GM10248 (cell line): ENCODE measurements at places on chromosomes 11 and 22.
A peak's percentile ranks its signal among the peaks of the same experiment; 100 is the strongest.

- DNase-seq = no peak
These were observed 123.3 kb downstream of the FCHSD2 start for GRCh38 chr11:73018856-73019255.

GRCh38 chr22:48637231-48637630, 1190.4 kb downstream of the BRD1 start:
- no peak for DNase-seq

DNA sequence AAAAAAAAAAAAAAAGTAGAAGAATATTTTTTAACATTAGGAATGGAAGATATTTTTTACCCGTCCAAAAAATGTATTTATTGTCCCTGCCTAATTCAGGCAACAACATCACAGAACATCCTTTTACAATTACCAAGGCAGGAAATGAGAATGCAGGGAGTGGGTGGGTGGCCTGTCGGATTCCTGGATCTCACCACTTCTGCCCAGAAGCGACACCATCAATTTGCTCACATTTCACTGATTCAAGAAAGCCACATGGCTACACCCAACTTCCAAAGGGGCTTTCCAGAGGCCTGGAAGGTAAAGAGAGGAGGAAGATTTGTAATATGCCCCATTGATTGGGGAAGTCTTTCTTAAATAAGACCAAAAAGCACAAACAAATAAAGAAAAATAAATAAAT, 93.8 kb upstream of the CLPB start:
- no peak for DNase-seq

- no peak for DNase-seq
These were observed 1.5 kb downstream of the ZP1 start for GRCh38 chr11:60868682-60869450.

DNA sequence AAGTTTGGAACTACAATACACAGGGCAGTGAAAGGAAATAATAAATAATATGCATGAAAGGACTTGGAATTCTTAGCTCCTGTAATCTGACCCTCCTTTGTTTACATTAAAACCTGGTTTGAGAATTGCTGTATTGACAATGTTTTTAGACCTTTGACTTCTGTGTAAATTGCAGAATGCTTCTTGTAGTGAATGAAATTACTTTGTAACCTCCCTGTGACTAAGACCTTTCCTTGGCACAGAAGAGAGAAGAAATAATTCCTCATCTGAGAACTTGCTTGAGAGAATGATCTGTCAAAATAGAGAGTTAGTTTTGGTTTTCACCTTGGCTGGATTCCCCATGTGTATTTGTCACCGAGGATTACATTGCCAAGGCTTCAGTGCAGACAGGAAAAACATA, 640.0 kb upstream of the ANO5 start:
- DNase-seq = no peak

DNA sequence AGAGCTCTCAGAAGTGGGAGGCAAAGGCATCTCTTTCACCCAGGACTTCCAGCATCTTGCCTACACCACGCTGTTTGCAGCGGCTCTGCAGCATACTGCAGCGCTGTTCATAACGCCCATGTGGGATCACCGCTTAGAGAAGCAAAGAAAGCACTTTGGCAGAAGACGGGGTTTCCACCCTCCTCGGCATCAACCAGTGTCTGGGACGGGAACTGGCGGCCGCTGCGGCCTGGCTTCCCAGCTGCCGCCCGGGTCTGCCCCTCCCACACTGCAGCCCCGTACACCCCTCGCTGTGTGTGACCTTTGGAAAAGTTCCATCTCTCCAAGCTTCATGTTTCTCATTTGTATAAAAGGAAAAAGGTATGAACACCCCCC, 545 bp upstream of the TIRAP start:
- no peak for DNase-seq

DNA sequence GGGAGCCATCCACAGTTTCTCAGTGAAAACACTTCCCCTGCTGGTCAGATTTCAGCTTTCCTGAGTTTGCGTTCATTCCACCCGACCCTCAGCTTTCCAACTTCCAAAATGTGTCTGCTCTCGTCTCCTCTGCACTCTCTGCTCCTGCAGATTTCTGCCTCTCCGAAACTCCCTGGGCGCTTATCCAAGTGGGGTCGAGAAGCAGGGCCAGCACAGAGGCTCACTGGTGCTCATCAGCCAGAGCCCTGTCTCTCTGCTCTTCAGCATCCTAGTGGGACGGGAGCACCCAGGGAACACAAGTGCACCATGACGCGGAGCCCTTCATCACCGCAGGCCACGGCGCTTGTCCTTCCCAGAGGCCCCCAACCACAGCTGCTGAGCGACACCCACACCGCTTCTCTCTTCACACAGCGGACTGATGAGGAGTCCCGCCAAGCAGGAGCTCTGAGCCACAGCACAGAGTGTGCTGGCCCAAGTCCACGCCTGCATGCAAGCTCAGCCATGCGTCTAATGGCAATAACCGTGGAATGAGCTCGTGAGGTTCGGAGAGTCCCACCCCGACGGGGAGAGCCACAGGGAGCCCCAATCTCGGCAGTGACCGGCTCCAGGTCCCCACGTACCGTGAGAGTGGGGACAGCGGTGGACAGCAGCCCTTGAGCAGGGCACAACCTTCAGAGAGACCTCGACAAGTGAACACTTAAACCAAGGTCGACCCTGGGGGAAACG, 27.9 kb upstream of the MOB2 start:
- no peak for DNase-seq

GRCh38 chr22:23070418-23071229, at the start of gene GNAZ:
GNAZ (plus strand) TSS chr22:23070519; CDS start chr22:23095696, 25,177 bp downstream.
- peak; percentile 53 for DNase-seq

- no peak for DNase-seq
These were observed 17.7 kb downstream of the DNAJC24 start for GRCh38 chr11:31387379-31387778.

- DNase-seq = no peak
These were observed 28.9 kb downstream of the CARD18 start for GRCh38 chr11:105110688-105111030.

GRCh38 chr11:34523053-34523452, 9.5 kb upstream of the ELF5 start:
- DNase-seq = no peak

- DNase-seq = no peak
These were observed 185.4 kb downstream of the IGLL1 start for GRCh38 chr22:23394525-23395326.

- no peak for DNase-seq
These were observed 80.0 kb downstream of the MED15 start for GRCh38 chr22:20587206-20587958.

DNA sequence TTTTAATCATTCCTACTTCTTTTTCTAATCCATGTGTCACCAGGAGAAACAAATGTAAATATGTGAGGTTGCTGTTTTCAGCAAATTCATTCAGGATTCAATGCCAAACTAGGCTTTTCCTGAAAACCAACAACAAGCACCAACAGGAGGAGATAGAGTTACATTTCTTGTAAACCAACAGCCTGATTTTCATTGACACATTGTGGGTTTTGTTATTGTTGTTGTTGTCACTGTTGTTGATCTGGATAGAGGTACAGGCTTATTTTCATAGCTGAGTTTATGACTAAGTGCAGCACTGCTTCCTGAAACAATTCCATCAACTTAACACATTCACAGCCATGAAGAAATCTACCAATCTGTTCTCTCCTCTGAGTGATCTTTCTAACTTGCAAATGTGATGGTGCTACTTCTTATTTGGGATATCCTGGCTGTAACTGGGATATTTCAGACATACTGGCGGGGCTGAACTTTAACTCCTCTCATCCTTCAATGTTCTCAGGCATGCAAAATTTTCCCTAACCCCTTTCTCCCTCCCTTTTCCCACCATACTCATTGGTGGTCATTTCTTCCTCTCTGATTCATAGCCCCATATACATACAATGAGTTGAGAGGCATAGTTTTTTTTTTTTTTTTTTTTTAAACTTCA, 65.5 kb downstream of the ME3 start:
- DNase-seq = no peak

DNA sequence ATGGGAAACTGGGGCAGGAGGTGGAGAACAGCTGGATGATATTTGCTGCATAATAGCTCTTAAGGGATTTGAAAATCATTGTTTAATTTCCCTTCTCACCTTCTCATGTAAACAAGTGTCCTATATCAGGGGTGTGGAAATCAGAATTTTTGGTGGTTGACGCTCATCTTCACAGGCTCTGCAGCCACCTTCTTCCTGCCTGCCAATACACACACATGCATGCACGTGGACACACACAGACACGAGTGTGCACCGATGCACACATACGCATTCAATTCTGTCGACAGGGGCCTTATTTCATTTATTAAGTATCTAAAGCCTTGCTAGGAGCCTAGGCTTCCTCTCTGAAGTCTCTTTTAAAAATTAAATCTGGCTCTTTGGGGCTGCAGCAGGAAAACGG, 349.4 kb upstream of the NCAM1 start:
- DNase-seq = no peak
